ENCODE measurements at places on chromosomes 5 and 9.

DNA sequence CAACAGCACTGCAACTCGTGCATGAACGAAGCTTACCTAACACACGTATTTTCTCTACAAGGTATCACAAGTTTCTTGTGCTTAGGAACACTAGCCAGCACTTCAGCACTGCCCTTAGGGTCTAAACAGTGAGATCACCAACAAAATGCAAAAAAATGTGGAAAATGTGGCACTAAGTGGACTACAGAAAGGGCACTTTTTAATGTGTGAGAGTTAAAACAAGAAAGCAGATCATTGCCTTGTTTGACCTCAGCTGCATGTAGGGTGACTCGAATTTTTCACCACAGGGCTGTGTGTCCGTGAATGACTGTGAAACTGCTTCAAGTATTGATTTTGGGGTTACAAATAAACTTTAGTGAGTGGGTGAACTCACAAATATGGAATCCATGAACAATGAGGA, 90.5 kb downstream of the MARCHF3 start:
- no peak for DNase-seq

DNA sequence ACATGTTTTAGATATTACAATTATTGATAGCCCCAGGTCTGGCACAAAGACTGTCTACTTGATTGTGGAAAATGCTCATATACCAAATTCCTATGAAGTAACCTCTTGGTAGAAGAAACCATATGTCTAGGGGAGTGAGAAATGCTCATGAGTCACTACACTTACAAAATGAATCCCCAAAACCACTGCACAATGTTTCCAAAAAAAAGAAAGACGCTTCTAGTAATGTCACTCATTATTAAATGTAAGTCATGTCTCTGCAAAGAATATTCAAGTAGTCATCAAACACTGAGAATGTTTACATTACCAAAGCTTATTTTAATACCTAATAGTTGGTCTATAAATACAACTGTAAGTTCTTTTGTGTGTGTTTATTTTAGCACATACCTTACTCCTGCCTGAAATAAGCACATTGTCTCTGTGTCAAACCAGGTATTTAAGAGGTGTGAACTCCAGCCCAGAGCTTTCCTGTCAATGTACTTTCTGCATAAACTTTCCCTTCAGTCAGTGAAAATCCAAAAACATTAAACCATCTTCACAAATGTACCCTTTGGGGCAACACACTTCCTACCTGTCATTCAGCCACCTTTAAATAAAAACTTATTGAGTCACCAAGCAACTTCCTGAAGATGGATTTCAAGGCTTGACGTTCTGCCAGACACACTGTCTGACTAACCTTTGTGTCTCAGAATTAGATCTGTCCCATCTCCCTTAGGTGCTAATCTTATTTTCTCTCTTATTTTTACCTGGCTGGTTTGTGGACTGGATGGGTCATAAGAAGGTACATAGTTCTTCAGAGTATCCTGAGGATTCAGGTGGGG, 194.0 kb downstream of the NFIB start:
- DNase-seq: no peak

DNA sequence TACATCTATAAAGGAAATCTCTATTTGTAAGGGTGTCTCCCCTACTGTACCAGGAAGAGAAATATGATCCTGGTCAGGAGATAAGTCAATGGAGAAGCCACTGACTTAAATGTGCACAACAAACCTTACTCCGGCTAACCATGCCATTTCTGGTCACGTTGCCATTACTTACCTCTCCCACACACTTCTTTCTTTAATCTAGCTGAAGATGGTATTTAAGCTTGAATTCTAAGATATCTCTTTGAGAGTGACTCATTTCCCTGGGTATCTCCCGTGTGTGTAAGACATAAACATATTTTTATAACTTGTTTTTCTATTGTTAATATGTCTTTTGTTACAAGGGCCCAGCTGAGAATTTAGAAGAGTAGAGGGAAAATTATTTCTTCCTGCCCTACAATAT, 296.6 kb downstream of the SEMA5A start:
- DNase-seq: no peak

DNA sequence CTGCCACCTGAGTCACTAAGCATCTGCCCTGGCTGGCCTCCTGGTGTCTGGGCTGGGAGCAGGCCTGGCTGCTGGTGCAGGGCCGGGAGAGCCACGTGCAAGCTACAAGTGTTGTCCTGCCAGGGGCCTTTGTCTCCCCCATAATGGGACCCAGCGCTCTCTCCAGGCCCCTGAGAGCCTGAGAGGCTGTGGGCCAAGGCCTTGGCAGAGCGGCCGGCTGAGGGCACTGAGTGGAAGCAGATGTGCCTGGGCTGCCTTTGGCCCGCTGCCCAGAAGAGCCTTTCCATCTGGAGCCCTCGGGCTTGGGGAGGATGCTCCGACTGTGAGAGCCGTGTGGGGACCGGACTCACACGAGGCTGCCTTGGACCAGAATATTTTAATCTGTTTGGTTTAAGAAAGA, 185.5 kb downstream of the RGS3 start:
- no peak for DNase-seq

GRCh38 chr5:135386096-135386495, 12.9 kb downstream of the MACROH2A1 start:
- DNase-seq: no peak

GRCh38 chr9:124436320-124436719, 13.9 kb upstream of the ADGRD2 start:
- DNase-seq: no peak

DNA sequence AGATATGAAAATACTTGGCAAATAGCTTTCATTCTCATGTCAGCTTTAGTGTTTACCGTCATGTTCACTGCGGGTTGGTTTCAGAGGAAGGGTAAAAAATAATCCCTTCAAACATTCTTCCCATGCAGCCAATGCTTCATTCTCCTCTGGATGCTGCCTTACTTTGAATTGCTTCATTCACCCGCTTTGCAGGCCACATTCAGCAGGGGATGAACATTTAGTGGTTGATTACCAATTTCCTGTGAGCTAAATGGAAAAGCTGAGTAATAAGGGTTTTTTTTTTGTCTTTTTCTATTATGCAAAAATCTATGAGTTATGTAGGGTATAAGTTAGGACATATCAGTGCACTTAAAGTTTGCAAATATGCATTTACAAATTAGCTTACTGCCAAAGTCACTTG, 96.3 kb upstream of the MEF2C start:
- no peak for DNase-seq

DNA sequence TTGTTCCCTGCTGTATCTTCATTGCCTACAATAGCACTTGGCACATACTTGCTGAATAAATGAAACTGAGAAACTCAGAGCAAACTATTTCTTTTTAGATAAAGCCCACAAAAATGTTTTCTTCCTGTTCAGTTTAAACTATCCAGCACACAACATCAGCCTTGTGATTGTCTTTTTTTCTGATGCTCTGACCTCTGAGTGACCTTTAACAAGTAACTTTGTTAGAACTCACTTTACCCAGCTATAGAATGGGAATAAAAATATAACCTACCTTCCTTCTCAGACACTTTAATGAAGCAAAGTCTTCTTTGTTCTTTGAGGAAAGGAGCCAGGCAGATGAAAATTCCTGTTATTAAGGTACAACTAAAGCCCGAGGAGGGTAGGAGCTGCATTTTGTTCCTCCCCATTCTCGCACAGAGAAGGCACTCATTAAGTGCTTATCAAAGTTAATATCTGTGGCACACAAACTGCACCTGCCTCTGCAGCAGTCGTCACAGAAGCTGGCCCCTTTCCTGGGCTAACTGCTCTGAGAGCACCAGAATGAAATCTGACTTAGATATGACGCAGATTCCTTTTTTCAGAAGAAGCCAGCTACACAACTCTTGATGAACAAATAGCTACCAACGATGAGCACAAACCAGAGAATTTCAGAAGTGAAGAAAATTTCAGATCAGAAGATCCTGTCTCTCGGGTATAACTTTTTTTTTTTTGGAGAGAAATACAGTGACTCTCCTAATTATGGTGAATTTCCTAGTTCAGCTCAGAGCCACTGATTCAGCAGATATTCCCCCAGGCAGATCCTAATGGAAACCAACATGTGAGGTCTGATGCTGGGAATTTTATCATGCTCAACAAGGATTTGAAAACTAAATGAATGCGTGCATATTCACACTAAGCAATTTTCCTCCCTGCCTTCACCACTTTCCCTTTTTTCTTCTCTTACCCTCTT, 31.0 kb upstream of the NR3C1 start:
- DNase-seq: no peak

DNA sequence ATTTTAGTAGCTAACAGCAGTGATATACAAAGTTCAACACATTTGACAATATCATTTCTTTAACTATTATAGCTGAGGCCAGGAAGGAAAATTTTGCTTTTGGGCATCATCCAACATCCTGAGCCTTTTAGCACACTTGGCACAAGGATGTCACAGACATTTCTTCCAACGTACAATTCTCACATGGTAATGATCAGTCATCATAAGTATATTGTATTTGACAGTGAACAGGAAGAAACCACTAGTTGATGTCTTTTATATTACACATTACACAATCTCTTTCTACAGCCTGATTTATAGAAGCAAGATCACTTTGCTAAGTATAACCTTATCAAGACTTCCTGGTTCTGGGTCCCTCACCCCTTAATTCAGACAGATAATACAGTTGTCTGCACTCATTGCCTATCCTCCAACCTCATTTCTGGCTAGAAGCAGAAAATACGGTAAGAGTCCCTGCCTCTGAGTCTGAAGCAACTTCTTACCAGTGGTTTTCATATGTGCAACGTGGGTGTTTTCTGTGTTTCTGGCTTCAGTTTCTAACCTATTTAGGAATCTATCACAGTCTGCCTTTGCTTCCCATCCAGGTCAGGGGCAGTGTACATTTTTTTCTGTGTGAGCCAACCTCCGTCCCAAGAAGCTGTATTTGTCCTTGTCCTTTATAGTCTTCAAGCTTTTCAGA, 167.8 kb downstream of the PAM start:
- DNase-seq: no peak

GRCh38 chr5:66744040-66744439, 147.8 kb downstream of the MAST4 start:
- peak; percentile 72 for DNase-seq

GRCh38 chr5:3417376-3417943, 178.2 kb upstream of the IRX1 start:
- no peak for DNase-seq

- DNase-seq: no peak
Observed at GRCh38 chr5:96812851-96813250, 5.1 kb upstream of the ERAP1 start.

DNA sequence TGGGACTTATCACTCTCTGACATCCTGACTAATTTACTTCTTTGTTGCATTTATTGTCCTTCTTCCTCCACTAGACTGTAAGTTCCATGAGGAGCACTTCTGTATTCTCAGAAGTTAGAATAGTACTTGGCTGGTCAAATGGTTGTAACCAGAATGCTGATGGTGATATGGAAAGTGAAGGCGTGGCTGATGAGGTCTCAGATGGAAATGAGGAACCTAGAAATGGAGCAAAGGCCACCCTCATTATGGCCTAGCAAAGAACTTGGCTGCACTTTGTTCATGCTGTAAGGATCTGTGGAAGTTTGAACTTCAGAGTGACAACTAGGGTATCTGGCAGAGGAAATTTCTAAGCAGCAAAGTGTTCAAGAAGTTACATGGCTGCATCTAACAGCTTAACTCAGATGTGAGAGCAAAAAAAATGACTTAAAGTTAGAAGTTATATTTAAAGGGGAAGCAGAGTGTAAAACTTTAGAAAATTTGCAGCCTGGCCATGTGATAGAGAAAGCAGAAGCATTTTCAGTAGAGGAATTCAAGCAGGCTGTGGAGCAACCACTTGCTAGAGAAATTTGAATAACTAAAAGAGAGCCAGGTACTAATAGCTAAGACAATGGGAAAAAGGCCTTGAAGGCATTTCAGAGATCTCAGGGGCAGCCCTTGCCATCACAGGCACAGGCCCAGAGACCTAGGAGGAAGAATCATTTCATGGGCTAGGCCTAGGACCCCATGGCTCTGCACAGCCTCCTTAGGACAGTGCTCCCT, 14.9 kb upstream of the SLC22A5 start:
- DNase-seq: no peak

GRCh38 chr5:131210151-131210510, 39.4 kb downstream of the LYRM7 start:
- DNase-seq: no peak

DNA sequence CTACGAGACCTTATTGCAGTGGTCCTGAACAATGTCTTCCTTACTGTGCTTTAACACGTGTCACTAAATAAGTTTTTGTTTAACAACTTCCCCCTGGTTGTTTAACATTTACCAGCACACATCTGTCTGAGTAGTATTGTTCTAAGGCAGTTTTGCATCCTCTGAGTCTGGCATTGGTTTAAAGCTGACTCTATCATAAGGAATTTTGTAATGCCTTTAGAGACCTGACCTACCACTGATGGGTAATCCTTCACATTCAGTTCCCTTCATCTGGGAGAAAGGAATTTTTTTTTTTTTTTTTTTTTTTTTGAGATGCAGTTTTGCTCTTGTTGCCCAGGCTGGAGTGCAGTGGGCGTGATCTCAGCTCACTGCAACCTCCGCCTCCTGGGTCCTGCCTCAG, 20.0 kb upstream of the PCAT7 start:
- DNase-seq: no peak

DNA sequence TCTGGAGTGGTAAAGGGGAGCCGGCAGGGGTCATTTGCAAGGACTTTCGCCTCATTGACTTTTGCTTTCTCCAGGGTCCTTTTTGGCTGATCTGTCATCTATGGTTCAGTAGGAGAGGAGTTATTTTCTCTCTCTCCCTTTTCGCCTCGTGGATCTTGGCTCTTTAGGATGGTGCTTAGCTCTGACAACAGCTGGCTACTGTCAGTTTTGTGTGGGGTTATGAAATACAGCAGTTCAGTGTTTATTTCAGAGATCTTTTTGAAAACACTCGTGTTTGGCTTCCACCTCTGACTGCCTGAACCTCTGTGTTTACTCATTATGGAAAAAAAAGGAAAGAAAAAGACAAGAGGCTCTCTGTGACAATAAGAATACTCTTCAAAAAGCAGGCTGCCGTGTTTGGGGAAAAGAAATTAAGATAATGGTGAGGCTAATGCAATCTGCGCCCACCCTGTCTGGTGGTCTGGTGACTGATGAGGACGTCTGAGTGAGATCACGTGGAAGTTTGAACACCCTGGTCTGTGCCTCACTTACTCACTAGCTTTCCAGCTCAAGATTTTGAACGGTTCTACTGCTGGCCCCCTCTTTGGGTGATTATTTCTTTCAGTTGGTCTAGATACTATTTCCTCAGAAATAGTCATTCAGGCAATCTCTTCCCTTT, 567.7 kb downstream of the CAAP1 start:
- no peak for DNase-seq

- no peak for DNase-seq
Observed at GRCh38 chr5:134568761-134569695, 43.6 kb downstream of the JADE2 start.

DNA sequence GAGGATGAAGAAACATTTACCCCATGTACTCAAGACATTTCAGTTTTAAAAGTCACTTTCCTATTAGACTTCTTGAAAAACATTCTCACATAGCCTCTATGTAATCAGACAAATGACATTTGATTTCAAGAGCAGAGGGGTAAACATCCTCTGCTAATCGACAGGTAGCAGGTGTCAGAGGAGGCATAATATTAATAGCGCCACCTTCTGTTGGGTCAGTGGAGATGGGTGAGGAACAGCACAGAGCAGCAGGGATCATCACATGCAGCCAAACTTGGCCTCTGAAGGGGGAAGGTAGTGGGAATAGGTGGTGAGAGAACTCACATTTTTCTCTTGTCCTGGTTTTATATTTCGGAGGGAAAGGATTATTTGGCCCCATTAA, 3.3 kb upstream of the LSM11 start:
- DNase-seq: peak; percentile 42

Measured in erythroblast (primary cell).